ENCODE measurements at places on chromosomes 1 and 21.
A peak's percentile ranks its signal among the peaks of the same experiment; 100 is the strongest.

DNA sequence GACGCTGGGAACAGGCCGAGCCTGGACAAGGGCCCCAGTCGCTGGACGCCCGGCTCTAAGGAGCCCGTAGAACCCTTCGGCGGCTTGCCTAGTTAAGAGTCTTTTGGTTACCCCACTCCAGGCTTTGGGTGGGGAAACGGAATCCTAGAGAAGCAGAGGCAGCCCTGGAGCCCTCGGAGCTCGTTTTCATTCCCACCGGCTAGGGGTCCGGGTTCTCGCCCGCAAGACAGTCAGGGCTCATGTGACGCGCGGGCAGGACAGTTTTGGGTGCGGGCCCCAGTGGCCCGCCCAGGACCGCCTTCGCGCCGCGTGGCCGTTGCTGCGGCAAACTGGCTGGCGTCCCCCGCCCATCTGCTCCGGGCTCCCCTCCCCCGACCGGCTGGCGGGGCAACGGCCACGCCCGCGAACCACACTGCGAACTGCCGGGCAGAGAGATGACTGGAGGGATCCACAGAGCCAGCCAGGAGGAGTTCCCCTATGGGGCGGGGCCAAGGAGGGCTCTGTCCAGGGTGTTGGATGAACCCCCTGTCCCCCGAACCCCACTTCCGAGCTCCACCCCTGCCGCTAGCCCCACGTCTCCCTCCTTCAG is 829 bp upstream of the HES2 start:
- DNase-seq = no peak

- no peak for DNase-seq
Observed at GRCh38 chr1:201566933-201567801, 28.2 kb downstream of the NAV1 start.

DNA sequence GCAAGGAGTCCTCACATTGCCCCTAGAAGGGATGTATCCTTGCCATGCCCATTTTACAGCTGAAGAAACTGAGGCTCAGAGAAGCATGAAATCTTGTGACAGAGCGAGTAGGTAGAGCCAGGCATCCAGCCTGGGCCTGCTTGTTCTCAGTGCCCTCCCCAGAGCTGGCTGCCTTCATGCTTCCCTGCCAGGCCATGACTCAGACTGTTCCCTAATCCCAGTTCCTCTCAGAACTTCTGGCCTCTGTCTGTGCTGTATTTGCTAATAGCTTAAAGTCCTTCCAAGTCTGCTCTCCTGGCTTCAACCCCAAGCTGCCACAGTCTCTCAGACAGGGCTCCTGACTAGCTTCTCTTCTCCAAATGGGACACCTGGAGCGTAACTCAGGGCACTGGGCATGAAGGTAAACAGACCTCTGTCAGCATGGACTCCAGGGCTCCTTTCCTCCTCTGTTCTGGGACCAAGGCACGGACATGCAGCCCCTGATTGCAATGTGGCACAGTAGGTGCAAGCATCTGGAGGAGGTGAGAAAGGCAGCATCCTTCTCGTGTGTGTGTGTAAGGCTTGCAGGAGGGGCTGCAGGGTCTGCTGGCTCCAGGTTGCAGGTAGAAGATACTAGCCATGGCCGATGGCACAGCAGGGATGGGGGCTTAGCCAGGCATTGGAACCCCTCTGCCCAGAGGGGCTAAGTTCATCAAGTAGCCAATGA is 122.7 kb downstream of the HMGB4 start:
- DNase-seq = peak; percentile 87

DNA sequence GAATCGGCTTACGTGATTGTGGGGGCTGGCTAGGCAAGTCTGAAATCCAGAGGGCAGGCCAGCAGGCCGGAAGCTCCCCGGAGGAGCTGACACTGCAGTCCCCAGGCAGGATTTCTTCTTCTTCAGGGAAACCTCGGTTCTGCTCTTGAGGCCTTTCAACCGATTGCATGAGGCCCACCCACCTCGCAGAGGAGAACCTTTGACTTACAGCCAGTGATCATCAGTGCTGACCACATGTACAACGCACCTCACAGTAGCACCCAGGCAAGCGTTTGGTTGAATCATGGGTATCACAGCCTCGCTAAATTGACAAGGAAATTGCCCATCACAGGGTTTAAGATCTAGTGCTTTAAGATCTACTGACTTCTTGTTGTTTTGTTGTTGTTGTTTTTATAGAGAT is 23.6 kb upstream of the GPR157 start:
- DNase-seq = no peak

- no peak for DNase-seq
Observed at GRCh38 chr1:234584420-234584805, 25.6 kb downstream of the IRF2BP2 start.

- no peak for DNase-seq
Observed at GRCh38 chr1:156592910-156593660, 1.5 kb downstream of the NAXE start.

DNA sequence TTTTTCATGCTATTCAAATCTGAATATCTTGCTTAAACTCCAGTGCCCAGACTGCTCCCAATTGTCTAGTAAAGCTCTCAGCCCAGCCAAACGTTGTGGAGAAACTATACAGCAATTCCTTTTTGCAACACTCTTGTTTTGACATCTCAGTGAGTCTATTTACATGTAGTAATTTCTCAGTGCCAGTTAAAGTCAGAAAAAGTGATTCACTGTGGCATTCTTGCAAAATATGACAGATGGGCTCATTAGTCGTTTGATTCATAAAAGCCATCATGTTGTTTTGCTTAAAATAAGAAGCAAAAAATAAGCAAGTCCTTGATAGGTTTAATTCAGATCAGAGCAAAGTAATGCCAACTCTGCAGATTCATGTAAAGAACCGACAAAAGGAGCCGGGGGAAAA is 20.7 kb upstream of the TMPRSS15 start:
- no peak for DNase-seq

GRCh38 chr1:152141971-152142584 is 16.9 kb downstream of the RPTN start:
- no peak for DNase-seq

DNA sequence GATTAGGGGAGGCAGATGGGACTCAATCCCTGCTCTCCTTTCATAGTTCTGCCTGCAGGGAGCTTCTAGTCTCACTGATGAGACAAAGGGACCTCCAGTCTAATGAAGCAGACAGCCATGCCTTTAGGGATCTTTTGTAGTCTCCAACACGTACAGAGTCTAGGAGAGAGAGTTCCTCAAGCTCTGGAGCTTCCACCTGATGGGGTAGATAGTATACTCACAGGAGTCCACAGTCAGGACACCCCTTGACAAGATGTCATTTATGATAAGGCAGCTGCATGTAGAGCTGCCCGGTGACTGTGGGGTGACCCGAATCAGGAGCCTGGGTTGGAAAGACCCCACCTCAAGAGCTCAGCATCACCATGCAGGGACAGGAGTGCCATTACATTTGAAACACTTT is 55.3 kb upstream of the CNTN2 start:
- no peak for DNase-seq

- DNase-seq = no peak
Observed at GRCh38 chr1:20949871-20950590, 162.9 kb upstream of the HP1BP3 start.

- DNase-seq = no peak
Observed at GRCh38 chr1:237851210-237851845, 39.4 kb downstream of the ZP4 start.

- no peak for DNase-seq
Observed at GRCh38 chr1:92544756-92545165, 58.0 kb upstream of the GFI1 start.
